ENCODE measurements at places on chromosomes 5 and 9. TPM values are rescaled to one million over a fixed set of nuclear protein-coding genes. Genes with fewer than 3 reads are reported as not detected.

CCNI2 gene
- 7.3 TPM for polyA plus RNA-seq

LCN12 gene
- 88.7 TPM for polyA plus RNA-seq

SLC6A18 gene
- not detected for polyA plus RNA-seq

SLC22A4 gene
- 5.7 TPM for polyA plus RNA-seq

UNC13B gene
- 17.1 TPM for polyA plus RNA-seq

LCN1 gene
- polyA plus RNA-seq: not detected

WNT8A gene
- not detected for polyA plus RNA-seq

C5orf58 gene
- polyA plus RNA-seq: not detected

SAXO1 gene
- polyA plus RNA-seq: not detected

ASTN2 gene
- polyA plus RNA-seq: 3.0 TPM

NR5A1 gene
- 0.01 TPM for polyA plus RNA-seq

FOXI1 gene
- 0.09 TPM for polyA plus RNA-seq

PCDHGC3 gene
- 2.5 TPM for polyA plus RNA-seq

DAB2IP gene
- polyA plus RNA-seq: 39.0 TPM

PCDHAC1 gene
- not detected for polyA plus RNA-seq

ZNF879 gene
- 1.6 TPM for polyA plus RNA-seq

AQP7 gene
- polyA plus RNA-seq: 55.1 TPM

POU5F2 gene
- 0.03 TPM for polyA plus RNA-seq

FCHO2 gene
- polyA plus RNA-seq: 14.6 TPM

MACROH2A1 gene
- polyA plus RNA-seq: 223 TPM

RFESD gene
- polyA plus RNA-seq: 0.27 TPM

RPS14 gene
- 2,525 TPM for polyA plus RNA-seq

PDZD2 gene
- polyA plus RNA-seq: 3.9 TPM

AFF4 gene
- polyA plus RNA-seq: 12.6 TPM

LHX2 gene
- polyA plus RNA-seq: not detected

HCN1 gene
- polyA plus RNA-seq: 0.25 TPM

KCNIP1 gene
- polyA plus RNA-seq: not detected

SLC36A2 gene
- polyA plus RNA-seq: not detected

ADAMTS19 gene
- polyA plus RNA-seq: 2.5 TPM

TSPAN17 gene
- polyA plus RNA-seq: 35.2 TPM

CORO2A gene
- polyA plus RNA-seq: 57.0 TPM

ROR2 gene
- polyA plus RNA-seq: 0.54 TPM

FAT2 gene
- polyA plus RNA-seq: 0.01 TPM

FGFR4 gene
- 69.6 TPM for polyA plus RNA-seq

ADRA1B gene
- polyA plus RNA-seq: 0.45 TPM

FAM153A gene
- polyA plus RNA-seq: 1.5 TPM

GABRA1 gene
- polyA plus RNA-seq: 0.10 TPM

C5orf52 gene
- not detected for polyA plus RNA-seq

LIFR gene
- 13.2 TPM for polyA plus RNA-seq

PCDHB12 gene
- polyA plus RNA-seq: not detected

ANKRD55 gene
- polyA plus RNA-seq: 0.10 TPM

LCN10 gene
- 1.1 TPM for polyA plus RNA-seq

GFI1B gene
- polyA plus RNA-seq: 1.4 TPM

PAX5 gene
- 1.1 TPM for polyA plus RNA-seq

PCDHAC2 gene
- 0.22 TPM for polyA plus RNA-seq

ENG gene
- 18.0 TPM for polyA plus RNA-seq

MYOZ3 gene
- polyA plus RNA-seq: 0.27 TPM

CD274 gene
- 1.1 TPM for polyA plus RNA-seq

KIF4B gene
- polyA plus RNA-seq: not detected

CLIC3 gene
- polyA plus RNA-seq: 0.81 TPM

TMEM174 gene
- polyA plus RNA-seq: not detected

PRLR gene
- 1.4 TPM for polyA plus RNA-seq

NTRK2 gene
- 1.1 TPM for polyA plus RNA-seq

DOK3 gene
- polyA plus RNA-seq: 4.1 TPM

TRIM36 gene
- polyA plus RNA-seq: 7.4 TPM

NEURL1B gene
- polyA plus RNA-seq: 4.1 TPM

GRPEL2 gene
- polyA plus RNA-seq: 13.9 TPM

AHRR gene
- 2.6 TPM for polyA plus RNA-seq

Measured in small intestine (tissue), 16 donors.